ENCODE measurements at places on chromosomes 1 and 21.
A peak's percentile ranks its signal among the peaks of the same experiment; 100 is the strongest.

DNA sequence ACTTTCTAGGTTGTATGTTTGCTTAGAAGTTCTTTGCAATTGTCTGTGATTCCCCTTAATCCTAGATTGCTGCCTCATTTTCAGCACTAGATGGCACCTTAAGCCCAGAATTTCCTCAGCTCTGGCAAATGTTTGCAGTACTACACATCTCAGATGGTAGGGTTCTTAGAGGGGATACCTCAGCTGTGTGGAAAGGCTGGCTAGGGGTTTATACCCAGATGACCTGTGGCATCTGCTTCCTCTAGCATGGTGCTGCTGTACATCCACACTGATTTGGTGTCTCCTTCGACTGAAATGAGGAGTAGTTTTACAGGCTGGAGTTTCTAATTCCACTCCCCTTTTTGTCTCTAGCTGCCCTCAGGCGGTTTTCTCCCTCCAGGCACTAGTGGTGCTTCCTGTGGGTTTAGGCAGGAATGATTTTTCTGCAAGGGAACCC is 23.5 kb downstream of the ASB17 start:
- peak; percentile 22 for DNase-seq

DNA sequence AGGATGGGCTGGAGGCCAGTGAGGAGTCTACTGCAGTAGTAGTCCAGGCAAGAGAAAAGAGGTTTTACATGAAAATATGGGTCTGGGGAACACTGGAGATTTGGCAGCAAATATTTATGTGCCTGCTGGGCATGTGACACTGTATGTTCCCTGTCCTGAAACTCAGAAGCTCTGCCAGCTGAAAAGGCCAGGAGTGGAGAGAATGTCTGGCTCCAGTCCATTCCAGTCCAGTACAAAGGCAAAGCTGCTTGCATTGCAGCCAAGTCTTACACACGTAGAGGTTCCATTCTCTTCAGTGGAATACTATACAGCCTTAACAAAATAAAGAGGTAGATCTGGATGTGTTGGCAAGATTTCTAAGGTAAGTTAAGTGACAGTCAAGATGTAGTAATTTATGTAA is 7.5 kb upstream of the YBX1 start:
- DNase-seq: no peak

GRCh38 chr1:34163792-34164731 is 968 bp downstream of the CSMD2 start:
- peak; percentile 48 for DNase-seq

DNA sequence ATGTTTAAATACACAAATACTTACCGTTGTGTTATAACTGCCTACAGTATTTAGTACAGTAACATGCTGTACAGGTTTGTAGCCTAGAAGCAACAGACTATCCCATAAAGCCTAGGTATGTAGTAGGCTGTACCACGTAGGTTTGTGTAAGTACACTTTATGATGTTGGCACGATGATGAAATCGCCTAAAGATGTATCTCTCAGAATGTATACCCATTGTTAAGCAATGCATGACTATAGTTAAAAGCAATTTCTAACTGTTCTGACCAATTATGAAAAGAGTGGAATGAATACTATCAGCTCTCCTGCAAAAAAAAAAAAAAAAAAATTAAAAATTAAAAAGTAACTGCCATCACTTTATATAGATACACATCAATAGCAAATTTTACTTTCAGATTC is 11.4 kb downstream of the HP1BP3 start:
- DNase-seq: no peak

DNA sequence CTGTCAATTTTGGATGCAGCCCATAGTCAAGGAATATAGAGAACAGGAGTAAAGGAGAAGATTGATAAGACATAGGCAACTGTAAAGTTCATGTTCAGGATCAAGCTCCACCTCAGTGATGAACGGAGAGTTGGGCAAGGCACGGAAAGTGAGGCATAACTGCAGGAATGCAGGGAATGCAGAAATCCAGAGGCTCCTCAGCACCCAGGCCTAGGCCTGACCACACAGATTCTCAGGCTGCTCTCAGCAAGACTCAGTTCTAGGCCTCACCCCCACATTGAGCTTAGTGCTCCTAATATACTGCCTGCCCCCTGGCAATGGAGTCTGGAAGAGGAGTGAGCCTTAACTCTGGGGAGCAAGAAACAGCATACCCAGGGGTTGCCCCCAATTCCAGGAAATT is 36.3 kb upstream of the S1PR1 start:
- DNase-seq: no peak

- DNase-seq: no peak
These were observed 87.6 kb downstream of the LEPR start for GRCh38 chr1:65508051-65508450.

DNA sequence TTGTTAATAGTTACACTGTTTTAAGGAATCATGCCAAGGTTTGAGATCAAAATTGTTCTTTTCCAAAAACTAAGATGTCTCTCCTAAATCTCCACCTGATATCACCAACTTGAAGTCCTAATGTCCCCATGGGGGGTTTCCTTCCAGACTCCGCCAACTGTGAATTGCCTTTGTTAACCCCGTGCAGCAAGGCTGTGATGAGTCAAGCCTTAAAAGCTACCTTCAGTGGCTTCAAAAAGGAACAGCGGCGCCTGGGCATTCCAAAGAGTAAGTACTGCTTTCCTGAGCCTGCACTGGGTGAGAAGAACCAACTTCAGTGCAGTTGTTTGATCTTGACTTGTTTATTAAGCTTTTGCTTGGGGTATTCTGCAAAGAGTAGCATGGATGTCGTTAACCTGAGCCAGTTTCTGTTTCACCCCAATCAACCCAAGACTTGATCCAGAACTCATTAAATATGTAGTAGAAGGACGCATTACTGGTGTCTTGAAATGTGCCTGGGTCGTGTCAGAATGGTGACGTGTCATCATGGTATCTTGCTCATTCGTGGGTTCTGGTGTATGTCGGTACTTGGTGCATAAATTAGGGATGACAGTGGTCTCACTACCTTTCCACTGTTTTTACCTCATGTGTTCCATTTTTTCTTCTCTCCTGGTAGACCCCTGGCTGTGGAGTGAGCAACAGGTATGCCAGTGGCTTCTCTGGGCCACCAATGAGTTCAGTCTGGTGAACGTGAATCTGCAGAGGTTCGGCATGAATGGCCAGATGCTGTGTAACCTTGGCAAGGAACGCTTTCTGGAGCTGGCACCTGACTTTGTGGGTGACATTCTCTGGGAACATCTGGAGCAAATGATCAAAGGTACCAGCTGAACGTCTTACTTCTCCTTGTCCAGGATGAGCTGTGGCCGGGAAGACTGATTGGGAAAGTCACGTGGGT is 8.7 kb downstream of the ETS2 start:
- no peak for DNase-seq

GRCh38 chr1:187928288-187928687 is 1099.5 kb downstream of the PLA2G4A start:
- DNase-seq: peak; percentile 36

GRCh38 chr1:221327954-221328353 is 413.9 kb downstream of the DUSP10 start:
- DNase-seq: no peak

DNA sequence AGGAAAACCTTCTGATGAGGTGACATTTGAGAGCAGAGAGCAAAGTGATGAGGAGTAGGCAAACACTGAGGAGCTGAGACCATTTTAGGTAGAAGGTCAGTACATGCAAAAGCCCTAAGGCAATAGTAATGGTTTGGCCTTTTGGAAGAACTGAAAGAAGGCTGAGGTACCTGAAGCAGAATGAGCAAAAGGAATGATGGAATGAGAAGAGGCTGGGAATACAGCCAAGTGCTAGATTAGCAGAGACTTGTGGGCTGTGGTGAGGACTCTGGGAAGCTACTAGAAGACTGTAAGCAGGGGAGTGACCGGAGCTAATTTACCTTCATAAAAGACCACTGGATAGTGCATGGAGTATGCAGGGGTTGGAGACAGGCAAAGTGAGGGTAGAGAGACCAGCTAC is 77.9 kb downstream of the GFI1 start:
- DNase-seq: no peak

DNA sequence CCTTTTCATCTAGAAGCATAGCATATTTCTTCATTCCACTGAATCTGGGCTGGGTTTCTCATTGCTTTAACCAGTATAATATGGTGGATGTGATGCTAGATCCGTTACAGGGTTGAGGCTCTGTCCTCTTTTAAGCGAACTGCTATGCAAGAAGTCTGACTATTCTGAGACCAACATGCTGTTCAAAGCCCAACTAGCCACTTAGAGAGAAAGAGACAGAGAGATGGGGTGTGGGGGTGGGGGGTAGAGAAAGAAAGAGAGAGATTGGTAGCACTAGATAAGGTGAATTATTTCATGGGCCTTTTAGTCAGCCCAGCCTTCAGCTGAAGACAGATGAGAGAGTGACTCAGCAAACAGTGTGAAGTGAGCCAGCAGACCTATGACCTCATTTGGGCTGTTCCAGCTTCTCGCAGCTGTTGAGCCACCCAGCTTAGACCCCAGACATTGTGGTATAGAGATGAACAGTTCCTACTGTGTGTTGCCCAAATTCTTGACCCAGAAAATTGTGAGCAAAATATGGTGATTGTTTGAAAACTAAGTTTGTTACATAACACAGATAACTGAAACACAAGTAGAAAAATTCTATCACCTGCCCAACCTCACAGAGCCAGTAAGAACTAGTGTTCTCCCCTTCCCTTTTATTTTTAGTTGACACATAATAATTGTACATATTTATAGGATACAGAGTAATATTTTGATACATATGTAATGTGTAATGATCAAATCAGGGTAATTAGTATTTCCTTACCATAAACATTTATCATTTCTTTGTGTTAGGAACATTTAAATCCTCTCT is 40.7 kb upstream of the PRKACB start:
- DNase-seq: no peak

DNA sequence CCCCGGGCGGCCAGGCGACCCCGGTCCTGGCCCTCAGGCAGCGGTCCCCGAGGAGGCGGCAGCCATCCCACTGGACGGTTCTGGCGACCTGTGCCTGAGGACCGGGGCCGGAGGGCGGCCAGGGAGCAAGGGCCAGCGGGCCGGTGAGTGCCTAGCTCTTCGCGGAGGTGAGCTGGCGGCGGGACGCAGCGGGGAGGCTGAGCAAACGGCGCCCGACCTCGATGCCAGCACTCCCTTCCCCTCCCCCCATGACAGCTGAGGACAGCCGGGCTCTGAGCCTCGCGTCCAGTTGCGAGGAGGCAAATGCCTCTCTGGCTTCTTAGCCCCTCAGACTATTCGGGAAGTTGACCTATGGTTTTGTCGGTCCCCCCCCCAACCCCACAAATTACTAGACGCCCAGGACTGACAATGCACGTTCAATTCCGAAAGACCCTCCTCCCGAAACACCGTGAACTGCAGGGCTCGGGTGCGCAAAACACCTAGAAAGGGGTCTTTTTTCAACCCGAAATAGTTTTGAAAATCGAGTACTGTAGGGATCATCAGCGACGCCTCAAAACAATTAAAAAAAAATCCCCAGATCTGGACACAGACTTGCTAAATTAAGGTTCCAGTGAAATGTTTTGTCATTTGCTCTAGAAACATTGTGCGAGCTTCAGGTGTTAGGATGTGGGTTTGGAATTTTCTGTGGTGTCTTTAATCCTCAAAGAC is 8.3 kb downstream of the CDKN2C start:
- DNase-seq: peak; percentile 59

DNA sequence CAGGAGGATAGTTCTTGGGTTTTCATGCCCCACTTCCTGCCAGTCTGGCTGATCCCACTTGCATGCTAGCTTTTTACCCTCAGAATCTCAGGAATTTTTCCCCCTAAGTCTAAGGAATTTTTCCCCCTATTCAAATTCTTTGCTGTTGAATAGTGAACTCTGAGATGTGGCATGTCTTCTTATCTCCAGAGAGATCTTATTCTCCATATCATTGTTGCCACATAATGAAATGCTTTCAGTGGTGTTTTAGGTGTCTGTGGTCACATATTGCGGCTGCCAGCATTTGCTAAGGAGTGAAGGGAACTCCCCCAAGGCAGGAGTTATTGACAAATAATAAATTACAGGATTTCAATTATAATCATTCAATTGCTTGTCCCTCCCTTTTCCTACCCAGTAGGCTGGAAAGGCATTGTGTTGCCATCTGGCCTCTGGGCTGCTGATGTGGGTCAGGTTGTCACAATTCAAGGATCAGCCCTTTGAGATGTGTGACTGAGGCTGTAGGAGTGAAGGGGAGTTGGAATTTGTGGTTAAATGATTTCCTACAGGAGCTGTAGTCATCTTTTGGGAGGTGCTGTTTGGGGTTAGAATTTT is 3.9 kb upstream of the FLG start:
- no peak for DNase-seq

DNA sequence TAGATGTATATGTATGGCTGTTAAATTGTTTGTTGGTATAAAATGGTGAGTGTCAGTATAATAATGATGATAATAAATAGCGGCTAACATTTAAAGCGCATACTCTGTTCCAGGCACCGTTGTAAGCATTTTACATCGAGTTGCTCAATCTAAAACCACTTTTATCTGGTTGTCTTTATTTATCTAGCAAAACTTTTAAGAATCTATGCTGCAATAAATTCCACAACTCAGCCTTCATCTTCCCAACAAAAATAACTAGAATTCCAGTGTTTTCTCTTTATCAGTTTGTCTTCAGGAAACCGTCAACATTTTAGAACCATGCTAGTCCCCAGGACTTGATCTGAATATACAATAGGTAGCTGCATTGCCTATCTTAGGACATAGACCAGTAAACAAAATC is 19.3 kb upstream of the SLC16A1 start:
- DNase-seq: no peak

- peak; percentile 55 for DNase-seq
These were observed 34.7 kb downstream of the ADARB1 start for GRCh38 chr21:45108808-45109781.

- no peak for DNase-seq
These were observed 28.8 kb upstream of the LRRN2 start for GRCh38 chr1:204714194-204714860.

- DNase-seq: no peak
These were observed 15.1 kb downstream of the THBS3 start for GRCh38 chr1:155192346-155193274.

GRCh38 chr1:147622731-147623130 is 47.6 kb downstream of the ACP6 start:
- DNase-seq: no peak

GRCh38 chr1:15328351-15329103 is 81.2 kb upstream of the EFHD2 start:
- DNase-seq: no peak

DNA sequence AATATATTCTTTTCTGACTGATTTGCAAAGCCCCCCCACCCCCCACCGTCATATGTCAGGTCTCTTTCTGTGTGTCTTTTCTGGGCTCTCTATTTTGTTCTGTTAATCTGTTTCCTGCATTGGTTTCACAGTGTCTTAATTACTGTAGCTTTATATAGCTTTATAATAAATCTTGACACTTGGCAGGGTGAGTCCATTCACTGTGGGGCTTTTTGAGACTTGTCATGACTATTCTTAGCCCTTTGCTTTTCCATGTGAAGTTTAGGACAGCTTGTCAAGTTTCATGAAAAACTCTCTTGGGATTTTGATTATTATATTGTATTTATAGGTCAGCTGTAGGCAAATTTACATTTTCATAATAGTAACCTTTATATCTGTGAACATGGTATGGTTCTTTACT is 50.4 kb downstream of the MIGA1 start:
- DNase-seq: no peak

Measured in GM13976 (cell line).